ENCODE measurements at places on chromosomes 7 and 10. TPM values are rescaled to one million over a fixed set of nuclear protein-coding genes. Genes with fewer than 3 reads are reported as not detected.

GRCh38 chr10:80203835-80204676, 1.3 kb downstream of the ANXA11 start:
- peak; percentile 47 for DNase-seq

- no peak for DNase-seq
Observed at GRCh38 chr7:25318047-25318446, 89.8 kb upstream of the NPVF start.

DNA sequence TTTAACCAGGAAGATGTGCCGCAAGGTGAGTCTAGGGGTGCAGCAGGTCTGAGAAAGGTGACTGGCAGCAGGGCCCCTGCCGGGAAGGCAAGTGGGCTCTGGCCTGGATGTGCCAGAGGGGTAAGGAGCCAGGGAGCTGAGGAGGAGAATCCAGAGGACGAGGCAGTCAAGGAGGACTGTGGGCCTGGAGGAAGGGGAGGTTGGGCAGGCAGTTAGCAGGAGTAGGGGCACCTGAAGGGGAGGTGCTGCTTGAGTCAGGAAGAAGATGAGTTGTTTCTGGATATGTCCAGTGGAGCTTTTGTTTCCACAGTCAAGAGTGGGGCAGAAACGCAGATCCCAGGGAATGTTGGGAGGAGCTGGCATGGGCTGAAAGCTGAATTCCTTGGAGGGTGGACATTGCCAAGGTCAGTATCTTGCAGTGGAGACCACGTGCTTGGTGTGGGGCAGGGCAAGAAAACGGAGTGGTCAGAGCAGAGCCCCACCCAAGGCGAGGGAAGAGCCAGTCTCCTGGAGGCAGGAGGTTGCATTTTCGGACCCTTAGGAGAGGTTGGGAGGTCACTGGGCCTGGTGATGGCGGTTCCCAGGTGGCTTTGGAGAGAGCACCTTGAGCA, 34.0 kb downstream of the MINDY4 start:
- no peak for DNase-seq

- DNase-seq, result no peak
Observed at GRCh38 chr10:99548041-99548530, 15.3 kb downstream of the NKX2-3 start.

DNA sequence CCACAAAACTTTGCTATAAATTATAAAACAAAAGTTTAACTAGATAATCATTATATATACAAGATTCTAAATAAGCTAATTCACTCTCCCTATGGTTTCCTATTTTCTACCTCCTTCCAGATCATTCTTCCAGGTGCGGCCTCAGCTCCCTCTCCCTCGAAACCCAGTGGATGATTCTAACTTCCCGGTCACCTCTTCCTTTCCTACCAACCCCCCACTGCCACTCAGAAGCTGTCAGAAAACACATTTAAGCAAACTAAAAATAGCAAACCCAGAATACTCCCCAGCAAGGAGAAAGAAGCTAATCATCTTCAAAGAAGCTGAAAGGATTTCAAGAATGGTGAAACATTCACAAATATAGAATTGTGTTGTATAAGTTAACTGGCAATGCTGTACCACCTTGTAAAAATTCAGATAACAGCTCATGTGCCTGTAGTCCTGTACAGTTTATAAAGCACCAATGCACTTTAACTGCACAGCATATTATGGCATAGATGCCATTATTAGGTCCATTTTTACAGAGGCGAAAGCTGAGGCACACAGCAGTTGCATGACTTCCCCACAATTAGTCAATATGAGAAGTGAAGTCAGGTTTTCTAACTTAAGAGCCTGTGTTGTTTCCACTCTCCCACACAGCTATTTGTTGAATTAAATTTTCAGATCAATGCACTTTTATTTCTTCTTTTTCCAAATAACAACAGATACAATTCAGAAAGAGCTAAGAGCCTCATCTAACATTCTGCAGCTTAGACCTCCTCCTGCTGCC, 13.7 kb upstream of the DNTT start:
- no peak for DNase-seq

DNA sequence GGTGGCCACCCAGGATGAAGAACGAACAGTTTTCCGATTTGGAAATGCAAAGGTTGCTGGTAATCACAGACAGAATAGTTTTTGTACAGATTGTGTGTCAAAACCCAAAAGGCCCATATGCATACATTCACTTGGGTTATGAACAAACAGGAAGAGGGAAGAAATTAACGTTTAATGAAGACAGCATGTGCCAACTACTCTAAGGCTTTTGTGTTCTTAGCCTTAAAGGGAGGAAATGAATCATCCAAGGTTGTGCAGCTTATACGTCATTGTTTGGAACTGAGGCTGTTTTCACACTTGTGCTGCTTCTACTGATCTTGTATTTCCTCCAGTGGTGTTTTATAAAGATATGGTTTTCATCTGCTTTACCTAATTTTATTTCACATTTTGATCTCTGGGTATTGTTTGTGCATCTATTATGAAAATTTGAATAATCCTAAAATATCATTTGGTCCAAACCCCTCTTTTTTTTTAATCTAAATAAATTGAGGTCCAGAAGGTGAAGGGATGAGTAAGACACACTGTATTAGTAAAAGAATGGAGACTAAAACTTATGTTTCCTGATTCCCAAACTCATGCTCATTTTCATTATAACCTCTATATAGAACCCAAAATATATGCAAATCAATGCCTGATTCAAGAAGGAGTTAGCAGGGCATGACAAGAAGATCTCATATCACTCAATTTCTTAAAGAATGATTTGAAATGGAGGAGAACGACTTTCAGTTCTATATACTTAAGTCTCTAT, 373.1 kb downstream of the THSD7A start:
- DNase-seq, result peak; percentile 25

DNA sequence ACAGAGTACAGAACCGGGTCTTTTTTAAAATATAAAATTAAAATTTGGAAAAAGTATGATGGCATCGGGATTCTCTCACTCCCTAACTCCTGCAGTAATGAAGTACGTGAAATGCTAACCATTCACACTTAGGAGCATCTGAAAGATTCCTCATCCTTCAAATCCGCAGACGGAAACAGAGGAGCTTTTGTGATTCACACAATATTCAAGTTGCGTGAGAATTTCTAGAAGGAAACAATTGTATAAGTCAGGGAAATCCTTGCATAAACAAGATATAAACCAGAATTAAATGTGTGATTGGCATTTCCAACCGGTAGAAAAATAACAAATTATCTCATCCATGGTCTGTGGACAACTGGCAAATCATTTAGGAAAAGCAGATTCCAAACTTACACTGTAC, 103.2 kb upstream of the ADAM12 start:
- no peak for DNase-seq

- no peak for DNase-seq
Observed at GRCh38 chr10:69377191-69377590, 39.5 kb downstream of the TACR2 start.

DNA sequence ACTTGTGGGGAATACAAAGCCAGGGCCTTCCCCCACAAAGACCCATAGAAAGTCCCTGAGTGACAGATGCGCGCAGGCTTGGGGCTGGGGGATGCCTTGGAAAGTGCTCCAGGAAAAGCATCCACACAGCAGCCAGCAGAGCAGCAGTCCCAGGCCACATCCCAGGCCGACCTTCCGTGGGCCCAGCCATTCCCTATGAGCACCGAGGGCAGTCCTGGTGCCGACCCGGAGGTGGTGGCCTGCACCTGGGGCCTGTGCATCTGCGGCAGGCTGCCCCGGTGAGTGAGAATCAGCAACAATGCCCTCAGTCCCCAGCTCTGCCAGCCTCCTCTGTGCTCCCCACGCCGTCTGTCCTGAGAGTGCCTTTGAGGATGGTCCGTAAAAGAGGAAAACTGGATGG, 26.4 kb downstream of the ASB13 start:
- DNase-seq, result no peak

Gene ITPRID1
- 25.0 TPM for total RNA-seq

DNA sequence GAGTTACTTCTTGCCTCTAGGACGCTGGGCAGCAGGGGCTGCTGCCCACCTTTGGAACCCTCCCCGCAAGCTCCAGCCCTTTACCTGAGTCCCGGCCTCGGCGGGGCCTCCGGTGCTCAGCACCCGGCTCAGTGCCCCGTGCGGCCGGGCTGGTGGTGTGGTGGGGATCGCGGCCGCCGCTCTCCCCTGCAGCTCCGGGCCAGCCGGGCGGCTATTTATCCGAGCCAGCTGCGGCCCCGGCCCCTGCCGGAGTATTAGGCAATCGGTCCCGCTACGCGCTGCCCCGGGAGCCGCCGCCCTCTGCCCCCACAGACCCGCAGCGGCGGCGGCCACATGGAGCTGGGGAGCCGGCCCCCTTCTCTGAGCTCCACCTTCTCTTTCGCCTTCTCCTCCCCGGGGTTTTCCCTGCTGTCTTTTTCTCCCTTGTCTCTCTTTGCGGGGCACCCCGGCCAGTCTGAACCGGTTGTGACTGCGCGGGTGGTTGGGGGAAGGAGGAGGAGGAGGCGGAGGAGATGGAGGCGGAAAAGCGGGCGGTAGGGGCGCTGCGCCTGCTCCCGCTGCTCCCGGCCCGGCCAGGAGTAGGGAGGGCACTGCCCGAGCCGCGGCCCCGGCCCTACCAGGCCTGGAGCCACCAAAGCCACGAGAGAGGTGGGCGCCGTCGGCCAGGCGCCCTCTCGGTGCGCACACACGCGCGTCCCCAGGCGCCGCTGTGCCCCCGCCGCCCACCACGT, at the start of gene SLC16A9:
Gene SLC16A9, minus strand, starts transcription at position 456 of the 731 bp plus-strand sequence. CDS start 25,559 bp downstream, outside the sequence.
- DNase-seq, result peak; percentile 81

- DNase-seq, result no peak
Observed at GRCh38 chr7:89780291-89780690, 374.0 kb upstream of the STEAP1 start.

DNA sequence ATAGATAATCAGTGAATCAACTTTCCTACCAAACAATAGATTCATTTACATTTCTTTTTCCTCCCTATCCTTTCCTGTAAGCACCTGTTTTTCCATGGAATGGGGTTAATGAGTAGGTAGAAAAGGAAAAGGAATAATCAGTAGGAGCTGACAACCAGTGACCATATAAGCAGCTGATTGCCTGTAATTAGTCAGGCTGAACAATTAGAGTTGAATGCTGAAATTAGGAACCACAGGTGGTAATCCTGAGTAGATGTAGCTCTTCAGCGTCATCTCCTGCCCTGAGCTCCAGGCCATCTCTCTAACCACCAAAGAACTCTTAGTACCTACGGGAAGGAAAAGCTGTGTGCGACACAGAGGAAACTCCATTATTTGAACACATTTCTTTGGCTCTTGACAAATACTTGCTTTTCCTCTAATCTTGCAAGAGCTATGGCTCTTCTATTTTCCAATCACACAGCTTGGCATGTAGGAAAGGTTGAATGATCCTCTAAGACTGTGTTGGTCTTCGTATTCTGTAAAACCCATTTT, 63.8 kb downstream of the KLHDC10 start:
- no peak for DNase-seq

- no peak for DNase-seq
Observed at GRCh38 chr10:11454958-11455566, 156.4 kb downstream of the USP6NL start.

GRCh38 chr7:91187061-91187460, 77.2 kb upstream of the FZD1 start:
- no peak for DNase-seq

GRCh38 chr10:96721207-96721572, 876 bp upstream of the PIK3AP1 start:
- DNase-seq, result no peak

DNA sequence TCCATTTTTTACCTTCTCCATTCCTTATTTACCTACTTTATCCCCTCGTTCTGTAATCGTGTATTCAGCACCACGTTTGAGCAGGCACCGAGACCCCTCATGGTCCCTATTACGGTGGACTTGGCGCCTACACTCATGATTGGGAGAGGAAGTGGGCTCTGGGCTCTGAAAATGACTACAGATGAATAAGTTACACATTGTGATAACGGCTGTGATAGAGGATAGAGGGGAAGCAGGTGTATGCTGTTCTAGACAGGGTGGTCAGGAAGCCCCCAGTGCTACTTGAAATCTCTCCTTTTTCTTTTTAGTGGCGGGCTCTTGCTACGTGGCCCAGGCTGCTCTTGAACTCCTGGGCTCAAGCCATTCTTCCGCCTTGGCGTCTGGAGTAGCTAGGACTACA, 59.8 kb downstream of the CAMK1D start:
- DNase-seq, result no peak

Gene HGF
- 57.1 TPM for total RNA-seq

- no peak for DNase-seq
Observed at GRCh38 chr7:36188906-36189305, 35.9 kb downstream of the EEPD1 start.

DNA sequence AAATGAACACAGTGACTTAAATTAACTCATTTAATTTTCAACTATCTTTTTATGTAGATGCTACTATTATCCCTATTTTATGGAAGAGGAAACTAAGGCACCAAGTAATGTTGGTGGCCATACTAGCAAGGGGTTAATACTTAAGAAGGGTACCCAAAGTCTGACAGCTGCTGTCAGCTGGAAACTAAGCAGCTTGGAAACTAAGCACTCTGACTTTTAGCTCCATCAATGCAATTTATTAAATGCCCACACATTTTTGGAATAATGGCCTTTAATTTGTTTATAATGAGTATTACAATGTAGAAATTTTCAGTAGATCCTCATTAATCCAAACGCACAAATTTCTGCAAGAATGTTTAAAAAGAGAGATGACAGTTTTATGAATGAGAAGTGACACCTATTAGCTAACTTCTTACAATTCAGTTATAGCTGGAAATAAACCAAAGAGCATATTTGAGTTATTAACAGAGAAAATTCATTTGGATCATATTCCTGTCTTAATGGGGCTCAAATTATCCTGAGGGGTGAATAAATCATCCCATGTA, 483.1 kb upstream of the MBL2 start:
- DNase-seq, result no peak

DNA sequence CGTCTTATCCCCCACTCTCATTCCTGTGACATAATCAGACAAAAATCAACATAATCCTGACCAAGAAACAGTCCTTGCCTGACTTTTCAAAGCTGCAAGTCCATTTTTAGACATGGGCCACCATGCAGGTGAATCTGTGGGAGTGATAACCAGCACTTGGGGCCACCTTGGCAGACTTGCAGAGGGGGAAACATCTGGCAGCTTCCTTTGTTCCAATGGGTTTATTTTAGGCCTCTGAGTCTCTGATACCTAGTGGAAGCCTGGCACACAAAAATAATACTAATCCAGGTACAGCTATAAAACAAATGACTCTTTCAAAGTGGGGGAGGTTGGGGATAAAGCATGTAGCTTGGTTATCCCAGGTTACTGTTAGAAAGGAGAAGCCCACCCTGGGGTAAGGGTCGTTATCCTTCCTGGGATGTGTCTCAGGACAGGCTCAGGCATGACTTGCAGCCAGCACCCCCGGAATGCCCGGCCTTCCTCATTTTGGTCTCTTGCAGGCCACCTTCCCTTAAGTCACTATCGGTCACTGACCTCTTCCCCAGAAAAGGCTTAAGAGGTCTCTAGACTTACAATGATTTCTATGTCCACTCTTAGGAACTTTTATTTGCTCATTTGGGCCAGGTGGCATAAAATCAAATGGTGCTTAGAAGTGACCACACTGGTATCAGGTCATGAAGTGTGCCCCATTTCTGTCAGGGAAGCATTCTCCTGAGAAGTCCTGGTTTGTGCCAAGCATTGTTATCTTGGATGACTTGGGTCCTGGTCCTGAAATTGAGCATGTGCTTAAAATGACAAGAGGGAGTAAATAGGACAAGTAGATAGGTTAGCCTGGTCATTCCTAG, 37.6 kb downstream of the EEPD1 start:
- no peak for DNase-seq

GRCh38 chr10:99224766-99225165, 10.9 kb downstream of the HPSE2 start:
- no peak for DNase-seq
